ENCODE measurements at places on chromosomes 1 and 21.

DNA sequence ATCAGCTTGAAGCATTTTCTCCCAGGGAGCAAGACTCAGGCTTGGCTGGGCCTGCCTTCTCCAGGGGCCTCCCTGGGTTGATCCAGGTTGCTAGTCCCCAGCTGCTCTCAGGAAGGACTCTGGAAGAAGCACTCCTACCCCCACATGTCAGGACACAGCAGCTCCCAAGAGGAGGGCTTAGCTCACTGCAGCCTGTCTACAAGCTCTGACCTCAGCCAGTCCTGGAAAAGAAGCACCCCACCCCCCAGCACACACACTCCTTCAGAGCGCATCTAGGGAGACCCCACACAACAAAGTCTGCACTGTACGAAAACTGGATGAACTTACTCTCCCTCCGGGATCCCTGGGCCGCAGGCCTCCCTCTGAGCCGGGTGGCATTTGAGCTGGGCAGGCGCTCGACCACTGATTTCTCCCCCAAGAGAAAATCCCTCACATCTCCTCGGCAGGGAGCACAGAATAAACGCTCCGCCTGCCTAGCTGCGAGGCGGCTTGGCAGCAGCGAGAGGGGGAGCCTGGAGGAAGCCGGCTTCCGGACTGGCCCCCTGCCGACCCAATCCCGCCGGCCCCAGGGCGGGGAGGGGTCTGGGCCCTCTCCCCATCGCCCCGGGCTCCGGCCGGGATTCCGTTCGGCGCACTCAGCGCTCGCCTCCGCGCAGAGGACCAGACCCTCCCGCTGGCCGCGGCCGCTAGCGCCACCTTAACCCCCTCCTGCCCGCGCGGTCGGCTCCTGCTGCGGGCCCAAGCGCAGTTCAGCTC, at the start of gene KCNA2:
KCNA2 (minus strand) TSS at position 458 of the 756 bp plus-strand sequence. CDS start 1,576 bp downstream, outside the sequence.
- no peak for DNase-seq

GRCh38 chr21:38838598-38839327, 33.0 kb downstream of the ETS2 start:
- DNase-seq, result no peak

- no peak for DNase-seq
These were observed 201.4 kb upstream of the SGIP1 start for GRCh38 chr1:66332548-66332901.

- DNase-seq, result no peak
These were observed 10.5 kb downstream of the TMEM35B start for GRCh38 chr1:34974626-34975025.

GRCh38 chr21:36817732-36818450, 119.0 kb downstream of the SIM2 start:
- no peak for DNase-seq

DNA sequence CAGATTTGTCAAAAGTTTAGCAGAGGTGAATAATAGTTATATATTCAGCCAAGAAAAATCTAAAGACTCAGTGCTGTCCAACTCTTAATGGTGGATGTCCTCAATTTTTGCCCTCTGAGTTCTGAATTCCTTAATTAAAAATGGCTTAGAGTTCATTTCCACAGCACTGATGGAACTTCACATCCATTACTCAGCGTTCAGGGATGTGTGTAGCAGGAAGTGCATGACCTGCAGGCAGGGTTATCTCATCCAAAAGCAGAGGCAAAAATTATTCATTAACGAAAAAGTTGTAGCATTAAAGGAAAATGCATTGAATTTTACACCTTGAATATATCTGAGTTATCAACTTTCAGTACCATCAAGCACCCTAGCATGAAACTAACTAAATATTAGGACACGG, 96.7 kb downstream of the ZP4 start:
- no peak for DNase-seq

GRCh38 chr1:112386731-112387346, 9.2 kb upstream of the CTTNBP2NL start:
- no peak for DNase-seq

DNA sequence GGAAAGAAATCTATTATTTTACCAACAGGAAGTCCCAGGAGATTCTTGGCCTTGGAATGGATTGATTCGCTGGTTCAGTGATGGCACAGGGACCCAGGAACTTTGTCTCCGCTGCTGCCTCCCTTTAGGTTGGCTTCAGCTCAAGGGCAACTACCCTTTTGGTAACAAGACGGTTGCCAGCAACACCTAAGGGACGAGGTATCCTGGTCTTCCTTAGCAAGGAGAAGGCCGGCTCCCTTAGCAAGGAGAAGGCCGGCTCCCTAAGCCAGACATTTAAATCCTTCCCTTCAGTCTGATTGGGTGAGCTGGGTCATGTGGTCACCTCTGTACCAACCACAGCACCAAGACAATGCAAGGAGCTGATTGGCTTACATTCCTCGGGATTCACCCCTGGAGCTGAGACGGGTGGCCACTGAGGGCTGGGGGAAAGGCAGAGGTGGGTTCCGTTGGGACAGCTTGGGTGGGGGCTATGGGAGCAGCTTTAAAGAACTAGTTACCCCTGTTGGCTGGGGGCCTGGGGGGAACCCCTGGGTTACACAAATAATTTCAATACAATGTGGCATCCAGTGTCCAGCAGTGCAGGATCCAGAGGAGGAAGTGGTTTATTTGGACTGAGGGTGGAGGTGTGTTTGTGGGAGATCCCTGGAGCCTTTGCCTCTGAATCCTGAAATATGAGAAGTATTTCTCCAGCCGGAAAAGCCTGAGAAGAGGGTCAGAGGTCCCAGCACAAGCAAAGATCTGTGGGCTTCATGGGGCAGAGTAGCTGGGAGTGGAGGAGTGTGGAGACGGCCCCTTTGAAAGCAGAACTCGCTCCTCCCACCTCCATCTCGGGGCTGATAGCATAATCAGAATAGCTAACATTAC, 20.7 kb upstream of the CLIC4 start:
- no peak for DNase-seq

GRCh38 chr21:45611296-45611695, 32.2 kb upstream of the PCBP3 start:
- DNase-seq, result no peak

GRCh38 chr1:48026275-48026674, 29.1 kb upstream of the TRABD2B start:
- DNase-seq, result no peak

DNA sequence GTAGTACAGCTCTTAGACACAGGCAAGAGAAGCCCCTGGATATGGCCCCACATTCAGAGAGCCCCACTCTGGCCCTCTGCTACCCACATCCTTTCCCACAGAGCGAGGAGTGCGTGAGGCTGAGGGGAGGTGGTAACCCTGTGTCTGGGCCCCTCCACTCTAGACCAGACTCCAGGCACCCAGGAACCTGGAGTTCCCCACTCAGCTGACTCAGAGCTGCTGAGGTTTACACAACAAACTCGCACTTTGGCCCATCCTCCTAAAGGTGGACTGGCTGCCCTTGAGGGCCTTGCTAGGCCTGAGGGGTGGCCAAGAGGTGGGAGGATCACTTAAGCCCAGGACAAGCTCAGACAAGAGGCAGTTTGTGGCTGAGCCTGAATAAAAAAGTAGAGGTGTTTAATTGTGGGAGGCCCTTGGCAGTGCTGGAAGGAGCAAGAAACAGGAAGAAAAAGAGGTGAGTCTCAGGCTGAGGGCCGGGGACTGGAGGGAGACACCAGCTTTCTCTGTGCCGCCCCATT, 10.7 kb downstream of the MR1 start:
- DNase-seq, result no peak

- no peak for DNase-seq
These were observed 179.4 kb downstream of the PRDM16 start for GRCh38 chr1:3248155-3249141.

DNA sequence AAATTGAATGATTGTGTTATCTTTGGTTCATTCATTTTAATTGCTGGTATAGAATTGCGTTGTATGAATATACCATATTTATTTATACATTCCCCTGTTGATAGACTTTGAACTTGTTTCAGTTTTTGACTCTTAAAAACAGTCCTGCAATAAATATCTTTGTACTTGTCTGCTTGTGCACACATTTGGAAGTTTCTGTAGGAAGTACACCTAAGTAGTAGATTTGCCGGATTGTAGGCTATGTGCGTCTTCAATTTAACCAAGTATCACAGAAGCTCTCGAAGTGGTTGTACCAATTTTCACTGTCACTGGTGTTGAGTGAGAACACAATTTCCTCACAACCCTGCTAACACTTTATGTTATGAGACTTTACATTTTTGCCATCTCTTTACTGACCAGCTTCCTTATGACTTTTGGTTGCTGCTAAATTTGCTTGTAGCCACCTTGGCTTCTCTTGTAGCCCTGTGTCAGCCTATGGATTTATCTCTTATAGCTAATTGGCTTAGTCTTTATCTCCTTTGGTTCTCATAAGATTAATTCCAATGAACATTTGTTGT, 2.2 kb downstream of the TTC3 start:
- DNase-seq, result no peak

DNA sequence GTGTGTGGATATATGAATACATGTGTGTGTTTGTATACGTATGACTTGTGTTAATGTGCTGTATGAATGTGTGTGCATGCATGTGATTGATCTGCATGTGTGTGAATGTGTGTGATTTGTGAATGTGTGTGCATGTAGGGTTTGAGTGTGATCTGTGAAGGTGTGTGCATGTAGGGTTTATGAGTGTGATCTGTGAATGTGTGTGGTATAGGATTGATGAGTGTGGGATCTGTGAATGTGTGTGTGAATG, 88.2 kb downstream of the STUM start:
- no peak for DNase-seq

- no peak for DNase-seq
These were observed 49.6 kb downstream of the RPL5 start for GRCh38 chr1:92881391-92881790.

- DNase-seq, result no peak
These were observed 49.7 kb upstream of the B3GALT5 start for GRCh38 chr21:39562791-39563770.

GRCh38 chr1:219806642-219807041, 121.7 kb downstream of the SLC30A10 start:
- no peak for DNase-seq

- no peak for DNase-seq
These were observed 623 bp downstream of the CAPN2 start for GRCh38 chr1:223712850-223713474.

- DNase-seq, result no peak
These were observed 81.3 kb downstream of the UROD start for GRCh38 chr1:45093334-45093733.

- DNase-seq, result no peak
These were observed 31.6 kb upstream of the PAX7 start for GRCh38 chr1:18599086-18599485.

GRCh38 chr1:207921321-207921720, 10.4 kb upstream of the CD34 start:
- DNase-seq, result no peak

DNA sequence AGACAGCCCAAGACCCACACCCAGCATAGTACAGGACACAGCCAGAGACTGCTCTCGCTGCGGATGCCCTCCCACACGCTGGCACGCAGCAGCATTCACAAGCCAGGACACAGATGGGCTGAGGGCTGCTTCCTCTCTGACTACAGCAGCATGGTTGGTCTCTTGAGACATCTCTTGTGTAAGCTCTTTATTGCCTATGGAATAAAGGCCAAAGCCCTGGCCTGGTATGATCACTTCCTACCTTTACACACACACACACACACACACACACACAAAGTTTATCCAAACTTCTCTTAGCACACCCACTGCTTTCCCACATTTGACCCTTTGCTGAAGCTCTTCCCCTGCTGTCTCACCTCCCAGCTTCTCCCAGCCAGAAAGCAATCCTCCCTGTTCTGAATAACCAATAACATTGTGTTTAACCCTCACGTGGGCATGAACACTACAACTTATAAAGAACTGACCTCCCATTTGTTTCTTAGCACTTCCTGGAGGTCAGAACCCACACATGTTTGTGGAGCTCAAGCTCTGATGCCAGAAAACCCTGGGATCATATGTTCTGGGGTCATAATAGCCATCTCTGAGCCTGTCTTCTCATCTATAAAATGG, 1.2 kb upstream of the LUZP1 start:
- peak; percentile 81 for DNase-seq

DNA sequence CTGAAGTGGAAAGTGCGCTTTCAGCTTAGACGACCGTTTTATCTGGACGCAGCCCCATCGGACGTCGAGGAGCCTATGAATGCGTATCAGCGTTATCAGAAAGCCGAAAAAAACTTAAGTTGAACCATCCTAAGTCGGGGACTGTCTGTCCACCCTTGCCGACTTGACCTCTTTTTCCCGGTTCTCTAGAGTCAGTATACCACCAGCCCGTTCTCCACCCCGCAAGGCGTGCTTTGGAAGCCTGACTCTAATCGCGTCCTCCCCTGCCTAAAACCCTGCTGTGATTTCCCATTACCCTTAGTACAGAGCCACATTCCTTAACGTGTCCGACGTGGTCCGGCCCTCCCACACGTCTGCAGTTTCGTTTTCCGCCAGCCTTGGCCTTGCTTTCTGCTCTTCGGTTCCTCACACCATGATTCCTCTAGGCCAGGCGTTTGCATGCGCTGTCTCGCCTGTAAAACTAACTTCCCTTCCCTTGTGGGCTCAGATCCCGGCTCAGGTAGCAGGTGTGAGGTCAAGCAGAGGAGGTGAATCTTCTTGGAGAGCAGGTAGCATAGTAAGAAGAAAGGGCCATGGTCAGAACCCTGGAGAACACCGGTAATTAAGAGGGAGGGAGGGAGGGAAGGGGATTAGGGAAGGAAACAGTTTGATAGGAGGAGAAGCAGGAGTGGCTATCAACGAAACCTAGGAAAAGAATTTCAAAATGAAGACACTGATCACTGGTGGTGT, 865 bp downstream of the ADPRS start:
- DNase-seq, result peak; percentile 10

DNA sequence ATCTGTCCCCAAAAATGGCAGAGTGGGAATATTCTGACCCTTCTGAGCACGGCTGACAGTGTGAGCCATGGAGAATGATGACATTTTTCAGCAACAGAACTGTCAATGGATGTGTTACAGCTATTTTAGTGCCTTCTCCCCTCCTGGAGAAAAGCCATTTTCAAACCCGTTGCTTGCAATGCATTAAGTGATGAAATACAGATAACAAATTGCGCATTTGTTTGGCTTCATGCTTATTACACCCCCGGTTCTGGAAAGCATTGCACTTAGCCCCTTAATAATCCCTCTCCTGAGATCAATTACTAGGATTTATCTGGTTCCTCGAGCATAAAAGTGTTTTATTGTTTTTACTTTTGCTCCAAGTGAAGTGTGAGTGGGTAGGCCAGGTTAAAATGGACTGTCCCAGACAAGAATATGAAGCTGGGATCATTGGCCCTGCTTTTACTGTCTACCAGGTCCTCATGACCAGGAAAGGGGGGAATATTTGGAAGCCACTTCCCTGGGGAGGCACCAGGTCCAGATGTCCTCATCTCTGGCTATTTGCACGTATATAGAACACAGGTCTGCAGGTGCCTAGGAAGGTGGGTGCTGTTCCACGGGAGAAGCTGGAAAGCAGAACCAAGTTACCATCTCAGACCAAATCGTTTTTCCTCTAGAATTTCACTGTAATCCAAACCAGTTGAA, 37.5 kb upstream of the HHAT start:
- no peak for DNase-seq

- no peak for DNase-seq
These were observed 268.7 kb downstream of the CHRM3 start for GRCh38 chr1:239655023-239655422.

GRCh38 chr1:37372302-37372701, 102.1 kb upstream of the ZC3H12A start:
- no peak for DNase-seq

Data from hematopoietic multipotent progenitor cell treated with erythropoietin and hydrocortisone succinate and interleukin-3 and kit ligand, for 8 days (in vitro differentiated cells).